ENCODE measurements at places on chromosomes 11 and 22. TPM values are rescaled to one million over a fixed set of nuclear protein-coding genes. Genes with fewer than 3 reads are reported as not detected.

DNA sequence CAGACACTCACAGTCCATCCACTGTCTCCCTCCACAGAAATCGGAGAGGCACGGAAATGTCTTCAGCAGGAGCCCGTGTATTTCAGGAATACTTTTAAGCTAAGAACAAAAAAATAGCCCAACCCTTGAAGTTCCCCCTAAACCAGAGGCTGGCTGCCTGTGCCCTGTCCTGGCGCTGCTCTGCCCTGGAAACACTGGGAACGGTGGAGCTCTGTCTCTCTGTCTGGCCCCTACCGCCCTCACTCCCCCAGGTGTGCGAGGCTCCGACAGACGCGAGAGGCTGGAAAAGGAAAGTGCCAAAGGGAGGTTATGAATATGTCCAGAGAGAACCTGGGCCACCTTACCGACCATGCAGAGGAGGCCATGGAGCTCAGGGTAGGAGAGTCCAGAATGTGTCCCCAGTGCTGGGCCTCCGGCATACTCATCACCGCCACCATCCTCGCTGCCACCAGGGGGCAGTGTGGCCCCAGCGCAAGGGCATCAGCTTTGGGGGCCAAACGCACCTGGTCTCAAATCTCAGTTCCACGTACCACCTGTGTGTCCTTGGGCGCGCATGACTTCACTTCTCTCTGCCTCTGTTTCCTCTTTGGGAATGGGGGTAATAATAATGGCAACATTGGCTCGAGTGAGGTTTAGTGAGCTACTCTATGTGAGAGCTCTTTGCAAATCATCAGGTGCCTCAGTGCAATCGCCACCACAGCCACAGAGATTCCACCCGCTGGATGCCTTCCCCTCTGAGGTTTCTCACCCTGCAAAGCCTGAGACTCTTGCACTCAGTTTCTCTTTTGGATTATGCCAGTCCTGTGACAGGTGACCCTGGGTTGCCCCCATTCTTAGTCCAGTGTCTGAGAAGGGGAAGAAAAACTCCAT lies 10.4 kb upstream of the SLCO2B1 start:
- peak; percentile 12 for DNase-seq

MOGAT2 gene
- polyA plus RNA-seq = 0.25 TPM

DNA sequence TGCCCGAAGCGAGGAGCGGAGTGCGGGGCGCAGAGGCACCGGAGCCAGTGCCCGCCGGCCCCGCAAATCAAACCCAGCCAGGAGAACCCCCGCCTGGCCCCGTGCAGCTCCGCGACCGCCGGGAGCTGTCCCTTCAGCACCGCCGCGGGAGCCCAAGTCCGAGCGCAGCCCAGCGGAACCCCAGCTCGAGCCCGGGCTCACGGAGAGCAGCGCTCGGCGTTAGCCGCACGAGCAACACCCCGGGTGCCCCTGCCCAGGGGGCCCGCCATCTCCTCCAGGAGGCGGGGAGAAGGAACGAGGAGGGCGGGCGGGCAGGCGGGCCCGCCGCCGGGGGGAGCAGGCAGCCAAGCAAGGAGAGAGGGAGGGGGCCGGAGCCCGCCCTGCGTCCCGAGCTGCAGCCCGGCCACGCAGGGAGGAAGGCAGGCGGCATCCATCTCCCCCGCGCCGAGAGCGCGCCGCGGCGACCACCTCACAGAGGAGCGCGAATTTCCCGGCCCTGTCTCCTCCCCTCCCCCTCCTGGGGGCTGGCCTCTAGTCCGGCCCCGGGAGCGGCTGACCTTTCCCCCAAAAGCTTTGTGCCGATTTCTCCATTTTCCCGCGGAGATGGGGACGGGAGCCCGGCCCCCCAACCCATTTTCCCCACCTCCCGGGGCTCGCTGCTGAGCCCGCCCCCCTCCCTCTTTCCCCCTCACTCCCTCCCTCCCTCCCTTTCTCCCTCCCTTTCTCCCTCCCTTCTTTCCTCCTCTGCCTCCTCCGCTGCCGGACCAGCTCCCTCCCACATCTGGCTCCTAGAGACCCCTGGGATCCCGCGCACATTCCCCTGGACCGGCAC lies 621 bp downstream of the KCNC1 start:
- DNase-seq = no peak

DNA sequence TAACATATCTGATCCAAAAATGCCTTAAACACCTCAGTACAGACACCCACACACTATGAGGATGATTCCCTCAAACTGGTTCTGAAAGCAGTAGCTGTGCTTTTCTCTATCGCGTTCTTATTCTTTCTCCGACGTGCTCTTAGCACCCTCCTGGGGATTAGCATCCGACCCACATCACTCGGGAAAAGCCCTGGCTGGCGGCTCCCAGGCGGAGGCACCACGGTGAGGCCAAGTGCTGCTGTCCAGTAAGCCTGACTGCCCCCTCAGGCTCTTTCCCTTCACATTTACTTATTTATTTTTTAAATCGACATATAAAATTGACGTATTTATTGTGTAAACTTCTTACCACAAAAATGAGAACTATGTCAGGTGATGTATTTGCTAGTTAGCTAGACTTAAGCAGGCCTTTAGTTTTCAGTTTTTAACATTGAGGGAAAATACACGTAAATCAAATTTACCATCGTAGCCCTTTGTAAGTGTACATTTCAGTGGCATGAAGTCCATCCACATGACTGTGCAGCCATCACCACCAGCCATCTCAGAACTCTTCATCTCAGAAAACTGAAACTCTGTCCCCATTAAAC lies 19.2 kb downstream of the TBX1 start:
- DNase-seq = no peak

GRCh38 chr22:38346506-38346905 lies 29.3 kb upstream of the CSNK1E start:
- DNase-seq = no peak

SMC1B gene
- not detected for polyA plus RNA-seq

CDC45 gene
- 83.4 TPM for polyA plus RNA-seq

DNA sequence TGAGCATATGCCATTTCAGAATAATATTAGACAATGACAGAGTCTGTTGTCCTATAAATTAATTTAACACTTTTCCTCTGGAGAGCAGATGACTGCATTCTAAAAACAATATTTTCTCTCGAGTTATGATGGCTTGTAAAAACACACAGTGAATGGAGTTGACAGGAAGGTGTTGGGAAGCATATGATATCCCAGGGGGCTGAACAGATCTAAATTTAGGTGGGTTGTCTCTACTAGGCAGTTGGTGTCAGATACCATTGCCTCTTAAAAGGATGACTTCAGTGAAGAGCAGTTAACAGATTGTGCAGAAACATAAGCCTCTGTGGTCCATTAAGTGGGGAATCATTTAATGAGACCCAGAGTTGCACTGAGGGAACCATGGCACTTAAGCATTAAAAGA lies 30.7 kb downstream of the SVIP start:
- no peak for DNase-seq

PDGFB gene
- 0.41 TPM for polyA plus RNA-seq

- DNase-seq = no peak
Observed at GRCh38 chr22:27377501-27378295, 423.9 kb downstream of the MN1 start.

All from GM12878 (cell line).